ENCODE measurements at places on chromosomes 3 and 15.

DNA sequence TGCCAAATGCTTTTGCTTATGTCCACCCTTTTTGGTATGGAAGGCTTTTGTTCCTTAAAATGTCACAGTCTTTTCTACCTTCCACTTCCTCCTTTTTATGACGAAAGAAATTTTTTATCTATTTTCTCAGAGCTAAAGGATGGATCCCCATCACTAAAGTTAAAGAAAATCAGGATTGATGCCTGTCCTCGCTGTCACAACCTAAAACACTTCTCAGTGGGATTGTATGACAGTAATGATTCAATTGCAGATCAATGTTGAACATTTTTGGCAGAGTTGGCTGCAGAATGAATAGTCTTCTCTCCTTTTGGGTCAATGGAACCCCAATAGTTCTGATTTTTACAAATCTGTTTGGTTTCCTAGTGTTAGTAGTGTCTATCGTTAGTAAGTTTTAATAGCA lies 549.8 kb upstream of the ROBO2 start:
- no peak for DNase-seq

GRCh38 chr3:32456429-32457130 lies 46.1 kb downstream of the CMTM6 start:
- DNase-seq, result no peak

DNA sequence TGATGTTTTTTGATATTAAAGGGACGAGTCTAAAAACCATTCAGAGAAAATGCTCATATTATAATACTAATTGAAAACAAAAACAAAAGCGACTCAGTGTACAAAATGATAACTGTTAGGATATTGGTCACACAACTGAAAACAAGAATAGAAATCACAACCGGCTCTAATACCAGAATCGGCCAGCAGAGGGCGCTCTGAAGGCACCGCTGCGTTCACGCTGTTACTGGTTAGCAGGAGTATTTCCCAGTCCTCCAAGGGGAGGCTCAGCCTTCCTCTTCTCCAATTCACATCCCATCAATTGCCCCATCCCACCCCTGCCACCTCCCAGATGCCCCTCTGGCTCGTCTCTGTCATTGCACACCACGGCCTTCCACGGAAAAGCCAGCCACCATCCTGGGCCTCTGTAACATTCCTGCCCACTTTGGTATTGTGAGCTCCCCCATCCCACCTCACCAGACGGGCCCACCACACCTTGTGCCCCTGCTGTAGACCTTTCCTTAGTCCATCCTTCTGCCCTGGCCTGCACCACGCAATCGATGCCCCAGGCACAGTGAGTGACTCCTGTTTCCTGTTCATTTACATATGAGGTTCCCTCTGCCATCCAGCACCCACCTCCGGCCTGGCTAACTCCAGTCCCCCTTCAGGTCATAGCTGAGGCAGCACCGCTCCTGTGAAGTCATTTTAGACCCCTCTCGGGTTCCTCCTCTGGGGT lies 8.5 kb downstream of the FAM107A start:
- peak; percentile 70 for DNase-seq

- no peak for DNase-seq
These were observed 138.9 kb downstream of the PDE8A start for GRCh38 chr15:85120351-85121113.

- DNase-seq, result no peak
These were observed 1.0 kb downstream of the COPS2 start for GRCh38 chr15:49154359-49154758.

DNA sequence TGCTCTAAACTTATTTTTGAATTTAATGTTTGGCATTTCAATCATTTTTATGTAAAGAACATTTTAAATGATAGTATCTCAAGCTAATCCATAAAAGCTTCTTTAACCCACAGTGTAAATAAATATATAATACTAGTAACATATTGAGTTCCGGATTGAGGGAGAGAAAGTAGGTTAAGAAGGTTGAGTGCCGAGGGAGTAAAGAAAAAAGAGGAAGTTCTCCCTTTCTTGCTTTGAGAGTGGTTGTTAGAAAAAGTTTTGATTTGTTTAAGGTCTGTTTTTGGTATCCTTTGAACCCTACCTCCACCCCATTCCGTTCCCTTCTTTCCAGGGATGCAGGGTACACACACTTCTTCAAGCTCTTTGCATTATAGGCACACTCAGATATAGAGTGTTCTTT lies 130.8 kb downstream of the VPS8 start:
- no peak for DNase-seq

DNA sequence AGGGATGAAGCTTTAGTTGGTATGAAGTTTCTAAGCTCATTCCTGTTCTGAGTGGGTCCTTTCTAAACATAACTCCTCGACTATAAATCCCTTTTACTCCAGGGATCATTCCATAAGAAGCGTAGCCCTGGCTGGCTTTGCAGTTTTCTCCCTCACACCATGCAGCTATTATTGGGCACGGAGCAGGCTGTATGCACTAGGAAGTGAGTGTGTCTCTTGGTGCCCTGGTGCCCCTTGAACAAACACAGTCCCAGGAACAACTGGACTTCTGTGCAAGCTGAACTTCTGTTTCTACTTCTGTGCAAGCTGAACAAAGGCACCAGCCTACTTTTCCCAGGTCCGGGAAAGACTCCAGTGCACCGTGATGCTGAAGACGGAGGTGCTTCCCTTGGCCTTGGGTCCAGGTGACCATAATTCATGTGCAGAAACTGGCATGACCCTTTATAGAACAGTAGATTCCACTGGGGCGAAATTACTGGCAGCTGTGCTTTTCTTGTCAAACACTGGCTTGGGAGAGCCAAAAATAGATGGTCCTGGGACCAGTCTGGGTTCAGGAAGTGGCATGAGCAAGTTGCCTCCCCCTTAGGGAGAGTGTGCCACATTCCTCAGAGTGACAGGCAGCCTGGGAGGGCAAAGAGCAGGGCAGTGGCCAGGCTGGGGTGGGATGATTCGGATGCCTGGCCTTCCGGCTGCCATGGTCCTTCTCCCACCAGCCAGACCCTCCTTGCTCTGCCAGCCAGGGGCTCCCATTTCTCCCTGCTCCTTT lies 127.2 kb downstream of the SLCO3A1 start:
- DNase-seq, result no peak

GRCh38 chr3:54530944-54531343 lies 396.9 kb downstream of the LRTM1 start:
- no peak for DNase-seq

DNA sequence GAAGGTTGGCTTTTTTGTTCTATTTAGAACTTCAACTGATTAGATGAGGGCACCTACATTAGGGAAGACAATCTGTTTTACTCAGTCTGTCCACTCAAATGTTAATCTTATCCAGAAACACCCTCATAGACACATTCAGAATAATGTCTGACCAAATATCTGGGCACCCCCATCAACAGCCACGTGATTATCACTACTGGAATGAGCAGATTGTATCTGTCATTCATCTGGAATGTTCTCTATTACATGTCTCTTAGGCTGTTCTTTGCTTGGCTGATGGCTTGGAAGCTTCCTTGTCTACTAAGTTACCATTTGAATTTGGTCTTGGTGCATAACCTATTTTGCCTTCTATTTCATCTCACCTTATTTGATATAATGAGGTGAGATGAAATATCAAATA lies 15.7 kb upstream of the LRRC58 start:
- DNase-seq, result no peak

DNA sequence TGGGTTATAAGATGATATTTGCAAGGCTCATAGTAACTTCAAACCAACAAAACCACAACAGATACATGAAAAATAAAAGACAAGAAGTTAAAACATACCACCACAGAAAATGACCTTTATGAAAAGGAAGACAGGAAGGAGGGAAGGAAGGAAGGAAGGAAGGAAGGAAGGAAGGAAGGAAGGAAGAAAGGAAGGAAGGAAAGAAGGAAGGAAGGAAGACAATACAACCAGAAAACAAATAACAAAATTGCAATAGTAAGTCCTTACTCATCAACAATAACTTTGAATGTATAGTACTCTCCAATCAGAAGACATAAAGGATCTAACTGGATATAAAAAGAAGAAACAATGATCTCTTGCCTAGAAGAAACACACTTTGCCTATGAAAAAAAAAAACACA lies 287.4 kb upstream of the DCBLD2 start:
- DNase-seq, result no peak

DNA sequence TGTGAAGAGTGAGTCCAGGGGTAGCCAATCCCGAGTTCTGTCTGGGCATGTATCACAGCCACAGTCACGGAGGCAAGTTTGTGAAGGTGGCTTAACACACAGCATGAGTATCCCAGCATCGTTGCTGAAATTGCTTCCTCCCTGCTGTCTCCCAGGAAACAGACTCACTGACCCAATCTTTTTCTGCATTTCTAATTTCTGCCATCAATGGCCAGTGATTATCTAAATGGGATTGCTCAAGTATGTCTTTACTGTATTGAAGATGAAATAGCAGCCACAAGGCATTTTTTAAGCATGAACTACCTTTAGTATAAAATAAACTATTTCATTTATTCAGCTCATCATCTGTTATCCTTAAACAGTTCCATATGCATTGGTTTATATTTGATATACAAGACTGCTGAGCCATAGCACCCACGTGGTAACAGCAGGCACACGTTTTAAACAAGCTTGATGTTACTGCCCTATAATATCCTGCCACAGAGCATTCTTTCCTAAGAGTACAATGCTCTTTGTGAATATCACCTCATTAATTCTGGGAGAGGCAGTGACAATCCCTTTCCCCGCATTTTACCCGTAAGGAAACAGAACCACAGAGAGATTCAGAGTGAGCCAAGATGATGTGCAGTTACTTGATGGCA lies 276.6 kb upstream of the THBS1 start:
- no peak for DNase-seq

- no peak for DNase-seq
These were observed 7.5 kb downstream of the ZNF621 start for GRCh38 chr3:40532252-40532651.

DNA sequence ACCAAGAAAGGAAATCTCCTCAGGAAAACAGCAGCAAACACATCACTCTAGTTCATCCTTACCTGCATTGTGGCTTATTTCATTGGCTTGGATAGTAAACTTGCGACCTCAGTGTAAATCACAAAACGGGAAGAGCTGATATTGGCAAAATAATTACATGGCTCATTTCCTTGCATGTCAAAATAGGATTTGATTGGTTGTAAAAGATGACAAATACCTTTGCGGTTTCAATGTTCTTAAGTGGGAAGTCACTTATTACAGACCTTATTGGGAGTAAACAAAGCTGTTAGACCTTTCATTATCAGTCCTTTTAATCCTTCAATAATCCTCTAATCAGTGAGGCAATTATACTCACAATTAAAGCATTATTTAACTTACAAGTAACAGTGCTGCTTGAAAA lies 590.6 kb downstream of the MAGI1 start:
- no peak for DNase-seq

- no peak for DNase-seq
These were observed 5.6 kb downstream of the PPCDC start for GRCh38 chr15:75028991-75029377.

- no peak for DNase-seq
These were observed 43.0 kb downstream of the VGLL4 start for GRCh38 chr3:11600501-11601282.

- no peak for DNase-seq
These were observed 589 bp downstream of the ANAPC13 start for GRCh38 chr3:134485075-134485717.

DNA sequence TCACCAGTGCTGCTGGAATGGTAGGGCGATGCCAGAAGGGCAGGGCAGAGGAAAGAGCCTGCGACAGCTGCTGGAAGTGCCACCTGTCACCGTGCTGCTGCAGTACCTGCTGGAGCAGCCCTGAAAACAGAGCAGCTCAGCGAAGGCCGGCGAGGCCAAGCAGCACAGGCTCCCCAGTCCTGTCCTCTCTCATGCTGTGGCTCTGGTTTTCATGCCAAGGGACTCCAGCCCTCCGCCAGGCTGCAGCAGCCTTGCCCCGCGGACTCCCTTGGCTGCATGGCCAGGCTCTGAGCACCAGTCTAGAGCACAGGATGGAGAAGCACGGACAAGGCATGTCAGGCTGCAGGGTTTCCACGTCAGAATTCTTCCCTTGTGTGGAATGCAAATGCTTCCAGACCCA lies 43.9 kb downstream of the ADCY5 start:
- no peak for DNase-seq

DNA sequence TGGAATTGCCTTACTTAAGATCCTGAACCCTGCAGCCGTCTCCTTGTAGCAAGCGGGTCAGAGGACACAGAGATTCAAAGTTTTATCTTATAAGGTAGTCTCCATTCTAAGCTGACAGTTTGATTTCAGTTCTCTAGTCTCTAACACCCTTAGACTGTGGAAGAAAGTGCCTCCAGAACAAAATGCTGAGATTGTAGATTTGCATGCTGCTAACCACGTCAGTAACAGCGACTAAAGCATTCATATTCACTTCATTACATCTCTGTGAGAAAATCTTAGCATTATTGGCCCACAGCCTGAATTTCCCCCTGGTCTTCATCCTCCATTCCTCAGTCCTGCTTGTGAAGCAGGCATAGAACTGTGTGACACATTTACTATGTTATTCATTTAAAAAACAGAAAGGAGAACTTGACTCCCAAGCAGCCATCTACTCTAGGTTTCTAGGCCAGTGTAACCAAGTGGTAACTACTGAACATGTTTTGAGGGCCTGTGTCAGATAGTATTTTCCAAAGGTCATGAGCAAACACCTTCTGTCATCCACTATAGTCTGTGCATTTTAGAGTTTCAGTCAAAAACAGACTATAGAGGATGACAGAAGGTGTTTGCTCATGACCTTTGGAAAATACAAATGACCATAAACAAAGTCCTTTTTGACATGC lies 27.4 kb downstream of the ARIH2 start:
- no peak for DNase-seq

DNA sequence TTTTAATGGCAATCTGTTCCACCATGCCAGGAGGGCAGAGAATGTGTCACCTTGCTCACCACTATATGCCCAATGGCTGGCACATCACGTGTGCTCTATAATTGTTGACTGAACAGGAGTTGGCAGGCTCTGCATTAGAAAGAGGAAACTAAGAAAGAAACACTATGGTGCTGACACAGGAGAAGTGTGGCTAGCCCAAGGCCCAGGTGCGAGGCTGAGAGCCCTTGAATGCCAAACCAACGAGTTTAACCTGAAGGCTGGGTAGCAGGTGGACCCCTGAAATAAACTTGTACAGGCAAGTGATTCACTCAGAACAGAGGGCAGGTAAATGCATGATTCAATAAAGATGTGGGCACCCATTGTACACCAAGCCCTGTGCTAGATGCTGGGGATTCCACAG lies 2.4 kb downstream of the CHCHD4 start:
- DNase-seq, result no peak

- no peak for DNase-seq
These were observed 114.0 kb downstream of the LRRC28 start for GRCh38 chr15:99365242-99365641.

All from activated CD4-positive, alpha-beta T cell treated with anti-CD3 and anti-CD28 coated beads for 4 hours (primary cell).